ENCODE measurements at places on chromosomes 5 and 9. TPM values are rescaled to one million over a fixed set of nuclear protein-coding genes. Genes with fewer than 3 reads are reported as not detected.

PTPN3 gene
- not detected for polyA plus RNA-seq

ANKRD34B gene
- not detected for polyA plus RNA-seq

GGTA1 gene
- polyA plus RNA-seq = not detected

PCDHGA3 gene
- polyA plus RNA-seq = not detected

CDC20B gene
- not detected for polyA plus RNA-seq

DNA sequence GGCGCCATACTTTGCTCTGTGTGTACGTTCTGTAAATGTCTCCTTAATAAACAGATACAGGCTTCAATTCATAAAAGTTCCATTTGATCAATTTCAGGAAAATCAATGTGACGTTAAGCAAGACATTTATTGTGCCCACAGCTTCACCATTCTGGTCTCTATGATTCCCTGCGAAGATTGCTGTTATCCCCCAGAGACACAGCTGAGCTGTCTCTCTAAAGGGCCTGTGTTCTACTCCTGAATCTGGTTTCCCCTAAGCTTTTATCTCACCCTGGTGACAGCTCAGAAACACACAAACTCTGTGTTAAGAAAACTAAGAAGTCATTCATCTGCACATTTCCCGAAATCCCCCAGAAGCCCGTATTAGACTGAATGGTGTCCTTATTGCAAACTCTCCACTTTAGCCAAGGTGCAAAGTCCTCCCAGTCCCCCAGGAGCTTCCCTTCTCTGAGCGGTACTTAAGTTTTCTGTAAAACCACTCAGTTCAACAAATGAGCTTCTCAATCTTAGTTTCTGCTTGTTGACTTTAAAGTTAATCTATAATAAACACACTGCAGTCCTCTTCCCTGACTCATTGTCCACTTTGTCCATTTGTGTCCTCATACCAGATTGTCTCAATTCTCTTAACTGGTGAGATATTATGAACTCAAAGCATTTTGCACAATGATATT is 1.4 kb upstream of the C5orf15 start:
- DNase-seq = no peak

DNA sequence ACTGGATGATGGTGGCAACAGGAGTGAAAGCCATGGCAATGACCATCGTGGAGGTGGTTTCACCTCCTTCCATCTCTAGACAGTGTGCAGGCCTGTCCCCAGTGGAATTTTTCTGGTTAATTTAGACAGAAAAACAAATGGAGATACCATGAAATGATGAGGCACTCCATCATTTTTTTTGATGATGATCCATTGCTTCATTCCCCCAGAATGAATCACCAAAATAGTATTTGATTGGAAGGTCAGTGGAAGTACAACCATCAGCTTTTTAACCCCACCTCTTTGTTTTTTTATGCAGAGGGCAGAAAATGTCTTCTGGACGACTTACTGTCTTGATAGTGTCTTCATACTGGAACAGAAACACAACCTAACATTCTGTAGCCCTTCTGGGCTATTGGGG is 42.6 kb upstream of the ADRA1B start:
- DNase-seq = no peak

- no peak for DNase-seq
Observed at GRCh38 chr5:161233553-161233952, 313.0 kb downstream of the GABRB2 start.

Measured in CD8-positive, alpha-beta memory T cell (primary cell).